ENCODE measurements at places on chromosomes 16 and 17.

- DNase-seq, result no peak
Observed at GRCh38 chr17:12922120-12922519, 95.7 kb downstream of the ELAC2 start.

DNA sequence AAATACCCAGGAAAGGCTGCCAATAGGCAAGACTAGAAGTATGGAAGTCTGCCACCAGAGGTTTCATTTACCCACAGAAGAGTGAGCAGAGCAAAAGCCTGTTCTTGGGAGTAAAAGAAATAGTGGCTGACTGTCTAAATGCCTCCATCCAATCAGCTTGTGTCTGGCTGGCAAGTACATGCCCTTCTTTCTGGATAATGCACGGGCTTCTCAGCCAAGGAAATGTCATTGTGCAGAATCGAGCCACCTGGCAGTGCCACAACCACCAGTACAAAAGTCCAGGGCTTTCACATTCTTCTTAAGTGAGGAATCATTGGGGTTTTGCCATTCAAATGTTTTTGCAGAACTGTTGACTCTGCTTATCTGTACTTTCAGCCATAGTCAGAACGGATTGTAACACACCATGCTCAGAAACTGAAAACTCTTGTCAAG is 10.1 kb upstream of the ERCC4 start:
- DNase-seq, result no peak

DNA sequence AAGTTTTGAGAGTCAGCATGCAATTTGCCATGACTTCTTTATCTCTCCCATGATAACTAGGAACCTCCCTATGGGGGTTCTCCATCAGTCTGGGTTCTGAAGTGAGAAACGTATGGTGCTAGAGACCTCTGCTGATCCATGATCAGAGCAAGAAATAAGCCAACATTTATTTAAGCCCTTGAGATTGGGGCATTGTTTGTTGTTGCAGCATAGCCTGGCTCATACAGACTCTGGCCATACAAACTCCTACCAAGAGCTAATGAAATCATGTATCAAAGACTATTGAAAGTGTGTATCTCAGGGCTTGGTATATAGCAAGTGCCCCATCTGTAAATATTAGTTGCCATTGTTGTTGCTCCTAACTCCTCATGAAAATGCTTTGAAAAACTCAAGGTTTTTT is 233.9 kb downstream of the MAF start:
- DNase-seq, result no peak

GRCh38 chr16:71885261-71885650 is 1.3 kb upstream of the ZNF821 start:
- no peak for DNase-seq

- DNase-seq, result no peak
Observed at GRCh38 chr16:63650550-63650949, 1471.3 kb downstream of the CDH11 start.

DNA sequence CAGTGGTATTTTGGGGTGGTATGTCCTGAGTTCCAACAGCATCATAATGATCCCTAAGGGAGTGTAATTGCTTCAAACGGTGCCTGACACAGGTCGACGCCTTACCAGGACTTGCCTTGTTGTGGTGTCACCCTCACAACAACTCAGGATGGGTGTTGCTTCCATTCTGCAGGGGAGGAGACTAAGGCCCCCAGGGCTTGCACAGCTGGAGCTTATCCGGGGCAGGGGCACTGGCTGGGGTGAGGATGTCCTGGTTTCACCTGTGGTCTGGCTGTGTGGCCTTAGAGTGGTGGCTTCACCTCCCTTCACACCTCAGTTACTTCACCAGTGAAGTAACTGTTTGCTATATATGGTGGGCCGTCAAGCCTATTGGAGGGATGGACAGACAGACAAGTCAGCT is 23.3 kb downstream of the LLGL2 start:
- no peak for DNase-seq

Measured in spleen (tissue), 13 donors.